ENCODE measurements at places on chromosomes 5 and 9.

DNA sequence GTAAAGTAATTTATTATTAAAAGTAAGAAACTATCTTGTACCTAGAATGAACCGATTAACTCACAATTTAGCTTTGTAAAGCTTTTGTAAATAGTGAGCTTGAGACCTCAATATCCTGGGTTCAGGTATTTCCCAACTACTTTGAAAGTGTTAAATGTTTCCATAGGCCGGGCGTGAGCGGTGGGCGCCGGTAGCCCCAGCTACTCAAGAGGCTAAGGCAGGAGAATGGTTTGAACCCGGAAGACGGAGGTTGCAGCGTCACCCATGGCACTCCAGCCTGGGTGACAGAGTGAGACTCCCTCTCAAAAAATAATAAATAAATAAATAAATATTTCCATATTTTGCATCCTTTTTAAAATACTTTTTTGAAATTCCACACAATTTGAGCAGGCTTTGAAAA, 1.5 kb upstream of the ANKH start:
- DNase-seq: no peak

- no peak for DNase-seq
Observed at GRCh38 chr9:79670269-79670961, 98.7 kb downstream of the TLE4 start.

- DNase-seq: no peak
Observed at GRCh38 chr9:134181648-134182034, 17.3 kb upstream of the RNU6ATAC start.

GRCh38 chr9:104494808-104495207, 9.3 kb upstream of the OR13F1 start:
- no peak for DNase-seq

DNA sequence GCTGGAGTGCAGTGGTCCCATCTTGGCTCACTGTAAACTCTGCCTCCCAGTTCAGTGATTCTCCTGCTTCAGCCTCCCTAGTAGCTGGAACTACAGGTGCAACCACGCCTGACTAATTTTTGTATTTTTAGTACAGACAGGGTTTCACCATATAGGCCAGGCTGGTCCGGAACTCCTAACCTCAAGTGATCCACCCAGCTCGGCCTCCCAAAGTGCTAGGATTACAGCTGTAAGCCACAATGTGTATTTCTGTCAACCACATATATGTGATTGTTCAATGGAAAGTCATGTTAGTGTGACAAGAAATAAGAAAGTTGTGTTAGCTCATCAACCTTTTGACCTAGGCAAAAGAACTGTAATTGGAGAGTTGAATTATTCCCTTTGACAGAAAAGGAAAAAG, 677.1 kb upstream of the CHD1 start:
- DNase-seq: no peak

- no peak for DNase-seq
Observed at GRCh38 chr9:36443581-36443980, 43.5 kb upstream of the RNF38 start.

DNA sequence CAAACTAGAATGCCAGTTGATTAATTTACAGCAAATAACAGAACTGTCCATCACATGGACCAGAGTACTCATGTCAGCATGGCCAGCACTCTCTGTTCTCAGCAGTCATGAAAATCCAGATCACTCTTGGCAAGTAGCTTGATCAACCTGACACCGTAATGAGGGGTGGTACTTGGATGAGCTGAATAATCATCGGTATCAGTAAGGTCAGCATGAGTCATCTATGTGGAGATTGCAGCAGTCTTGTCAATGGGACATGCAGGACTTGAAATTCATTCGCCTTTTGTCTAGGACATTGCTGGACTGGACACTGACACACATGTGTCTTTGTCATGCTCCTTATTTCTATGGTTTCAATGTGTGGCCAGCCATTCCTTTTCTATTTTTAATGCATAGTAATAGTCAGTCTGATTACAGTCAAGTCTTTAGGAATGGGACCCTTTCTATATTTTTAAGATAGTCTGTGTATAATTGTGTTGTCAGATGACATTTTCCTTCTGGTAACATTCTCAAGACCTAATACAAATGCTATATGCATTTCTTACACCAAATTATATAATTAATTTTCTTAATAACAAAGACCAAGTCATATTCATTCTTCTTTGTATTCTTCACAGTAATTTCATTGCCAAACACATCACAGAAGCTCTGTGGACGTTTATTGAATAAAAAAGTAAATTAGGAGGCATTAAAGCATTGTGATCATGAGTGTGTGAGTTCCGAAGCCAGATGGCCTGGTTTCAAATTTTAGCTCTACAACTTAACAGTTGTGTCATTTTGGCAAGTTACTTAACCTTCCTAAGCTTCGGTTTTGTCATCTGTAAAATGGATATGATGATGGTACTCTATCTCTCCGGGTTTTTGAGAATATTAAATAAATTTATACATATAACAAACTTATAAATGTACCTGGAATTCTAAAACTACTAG, 57.4 kb downstream of the ADAMTSL1 start:
- no peak for DNase-seq

- DNase-seq: no peak
Observed at GRCh38 chr5:34484216-34484920, 171.8 kb upstream of the RAI14 start.

GRCh38 chr9:127854960-127855359, 502 bp upstream of the ENG start:
- DNase-seq: no peak

- no peak for DNase-seq
Observed at GRCh38 chr5:173640156-173640804, 23.8 kb upstream of the BOD1 start.

DNA sequence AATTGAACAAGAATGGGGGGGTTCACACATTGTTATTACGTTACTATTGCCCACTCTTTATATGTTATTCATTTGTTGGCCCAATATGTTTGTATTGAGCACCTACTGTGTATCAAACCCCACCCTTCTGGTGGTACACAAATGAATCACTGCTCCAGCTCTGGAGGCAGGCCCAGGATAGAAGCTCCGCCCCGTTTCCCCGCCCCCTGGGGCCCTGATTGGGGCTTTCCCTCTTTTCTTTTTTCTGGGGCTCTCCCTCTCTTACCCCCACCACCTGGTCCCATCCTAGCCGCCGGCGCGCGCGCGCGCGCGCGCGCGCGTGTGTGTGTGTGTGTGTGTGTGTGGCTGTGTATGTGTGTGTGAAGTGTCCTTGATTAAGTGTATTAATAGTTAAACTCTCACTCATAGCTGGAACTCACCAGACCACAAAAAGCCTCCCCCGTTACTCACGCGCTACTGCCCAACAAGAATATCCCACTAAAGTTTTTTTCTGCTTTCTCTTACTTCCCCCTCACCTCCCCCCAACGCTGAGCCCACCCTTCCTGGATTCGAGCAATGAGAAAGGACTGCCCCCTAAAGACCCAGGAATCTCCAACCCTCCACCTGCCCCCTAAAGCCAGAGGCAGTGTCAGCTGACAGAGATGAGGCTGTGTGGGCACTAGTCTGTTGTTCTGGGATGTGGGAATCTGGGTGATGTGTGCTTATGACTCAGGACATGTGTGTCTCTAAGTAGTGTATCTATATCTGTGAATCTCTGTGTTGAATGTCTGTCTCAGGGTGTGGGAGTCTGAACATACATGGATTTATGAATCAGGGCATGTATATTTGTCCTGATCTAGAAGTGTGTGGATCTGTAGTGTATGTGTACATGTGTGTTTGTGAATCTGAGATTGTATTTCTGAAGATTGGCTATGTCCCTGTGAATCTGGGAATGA, 4.0 kb downstream of the CXXC5 start:
- peak; percentile 89 for DNase-seq

DNA sequence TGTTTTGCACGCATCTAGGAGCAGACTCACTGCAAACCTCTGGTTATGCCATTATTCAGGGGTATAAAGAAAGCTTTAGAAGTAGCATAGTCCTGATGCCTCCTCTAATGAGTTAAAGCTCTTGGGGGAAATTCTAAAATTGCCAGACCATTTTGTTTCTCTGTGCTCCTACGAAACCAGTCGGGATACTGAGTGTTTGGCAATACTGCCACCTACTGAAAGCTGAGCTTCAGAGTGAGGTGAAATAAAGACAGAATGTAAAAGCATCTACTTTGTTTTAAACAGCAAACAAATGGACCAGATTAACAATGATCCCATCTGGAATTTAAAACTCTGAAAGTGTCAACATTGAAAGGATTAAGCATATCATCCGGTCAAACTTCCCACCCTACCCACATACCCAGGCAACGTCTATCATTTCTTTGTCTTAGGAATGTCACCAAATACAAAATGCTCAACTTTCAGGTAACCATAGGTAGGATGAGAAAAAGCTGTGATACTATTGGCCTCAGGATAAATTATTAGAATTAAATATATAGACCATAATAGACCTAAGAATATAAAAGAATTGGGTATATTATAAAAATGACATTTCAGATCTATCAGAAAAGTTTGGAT, 77.8 kb upstream of the SHISAL2B start:
- DNase-seq: peak; percentile 4

- no peak for DNase-seq
Observed at GRCh38 chr9:95725045-95725444, 150.4 kb upstream of the ERCC6L2 start.

DNA sequence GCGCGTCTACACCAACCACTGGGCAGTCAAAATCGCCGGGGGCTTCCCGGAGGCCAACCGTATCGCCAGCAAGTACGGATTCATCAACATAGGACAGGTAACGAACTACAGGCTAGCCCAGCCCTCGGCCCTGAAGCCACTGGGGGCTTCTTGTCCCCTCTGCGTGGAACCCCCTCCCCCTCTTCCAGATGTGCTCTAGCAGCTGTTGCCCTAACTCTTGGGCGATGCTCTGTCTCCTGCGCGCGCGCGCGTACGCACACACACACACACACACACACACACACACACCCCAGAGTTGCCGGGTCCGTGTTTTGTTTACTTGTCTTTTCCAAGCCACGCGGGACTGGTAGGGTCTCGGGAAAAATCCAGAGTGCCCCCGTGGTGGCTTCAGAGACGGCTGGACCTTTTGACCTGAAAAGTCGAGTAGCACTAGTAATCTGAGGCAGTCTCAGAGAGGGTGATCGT, 836 bp downstream of the PCSK5 start:
- DNase-seq: no peak

GRCh38 chr5:159301466-159301865, 28.8 kb downstream of the IL12B start:
- peak; percentile 28 for DNase-seq

DNA sequence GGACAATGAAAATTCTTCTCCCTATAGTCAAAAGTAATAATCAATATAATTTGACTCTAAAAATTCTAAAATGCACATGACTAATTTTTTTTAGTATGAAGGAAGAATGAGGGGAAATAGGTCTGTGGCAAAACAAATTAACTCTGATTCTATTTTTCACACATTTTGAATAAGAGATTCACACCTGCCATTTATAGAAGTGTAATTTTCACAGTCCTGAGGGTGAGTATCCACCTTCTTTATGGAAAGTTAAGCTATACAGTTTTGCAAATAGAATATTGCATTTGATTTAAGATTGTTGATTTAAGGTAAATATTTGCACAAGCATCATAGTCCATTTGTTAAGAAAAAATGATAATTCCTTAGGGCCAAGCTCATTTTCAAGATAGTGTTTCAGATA, 417.7 kb downstream of the CHSY3 start:
- DNase-seq: no peak

- no peak for DNase-seq
Observed at GRCh38 chr5:149268928-149269557, 2.6 kb upstream of the AFAP1L1 start.

GRCh38 chr5:152066784-152067183, 142.1 kb upstream of the GLRA1 start:
- no peak for DNase-seq

DNA sequence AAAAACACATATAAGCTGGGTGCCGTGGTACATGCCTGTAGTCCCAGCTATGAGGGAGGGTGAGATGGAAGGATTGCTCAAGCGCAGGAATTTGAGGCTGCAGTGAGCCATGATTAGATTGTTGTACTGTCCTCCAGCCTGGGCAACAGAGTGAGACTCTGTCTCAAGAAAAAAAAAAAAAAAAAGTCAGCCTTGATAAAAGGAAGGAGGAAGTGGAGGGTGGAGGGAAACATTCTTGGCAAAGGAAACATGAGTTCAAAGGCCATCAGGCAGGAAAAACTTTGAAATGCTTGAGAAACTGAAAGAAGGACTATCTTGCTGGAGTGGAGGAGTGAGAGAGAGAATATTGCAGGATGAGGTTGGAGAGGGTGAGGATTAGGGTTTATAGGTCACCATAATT, 18.3 kb upstream of the ANKHD1 start:
- DNase-seq: no peak

- peak; percentile 57 for DNase-seq
Observed at GRCh38 chr9:92654481-92655301, 15.2 kb downstream of the IPPK start.

DNA sequence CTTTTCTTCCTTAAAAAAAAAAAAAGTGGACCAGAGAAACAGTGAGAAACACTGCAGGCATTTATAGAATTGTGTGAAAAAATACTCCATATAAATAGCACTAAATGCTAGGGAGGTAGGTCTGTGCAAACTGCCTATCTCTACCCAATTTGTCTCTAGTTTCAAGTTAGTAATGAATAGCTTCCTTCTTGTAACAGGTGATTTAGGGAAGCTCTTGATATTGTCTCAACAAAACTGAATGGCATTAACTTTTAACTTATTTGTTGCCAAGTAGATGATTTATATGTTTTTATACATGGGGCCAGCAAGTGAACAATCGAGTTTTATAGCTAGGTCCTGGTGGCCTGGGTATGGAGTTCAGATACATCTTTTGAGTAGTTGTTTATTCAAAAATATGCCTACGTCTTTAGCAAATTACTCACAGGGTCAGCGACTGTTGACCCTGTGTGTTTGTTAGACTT, 283.6 kb downstream of the NR3C1 start:
- DNase-seq: no peak

GRCh38 chr5:17177501-17178372, 39.7 kb upstream of the BASP1 start:
- DNase-seq: no peak

DNA sequence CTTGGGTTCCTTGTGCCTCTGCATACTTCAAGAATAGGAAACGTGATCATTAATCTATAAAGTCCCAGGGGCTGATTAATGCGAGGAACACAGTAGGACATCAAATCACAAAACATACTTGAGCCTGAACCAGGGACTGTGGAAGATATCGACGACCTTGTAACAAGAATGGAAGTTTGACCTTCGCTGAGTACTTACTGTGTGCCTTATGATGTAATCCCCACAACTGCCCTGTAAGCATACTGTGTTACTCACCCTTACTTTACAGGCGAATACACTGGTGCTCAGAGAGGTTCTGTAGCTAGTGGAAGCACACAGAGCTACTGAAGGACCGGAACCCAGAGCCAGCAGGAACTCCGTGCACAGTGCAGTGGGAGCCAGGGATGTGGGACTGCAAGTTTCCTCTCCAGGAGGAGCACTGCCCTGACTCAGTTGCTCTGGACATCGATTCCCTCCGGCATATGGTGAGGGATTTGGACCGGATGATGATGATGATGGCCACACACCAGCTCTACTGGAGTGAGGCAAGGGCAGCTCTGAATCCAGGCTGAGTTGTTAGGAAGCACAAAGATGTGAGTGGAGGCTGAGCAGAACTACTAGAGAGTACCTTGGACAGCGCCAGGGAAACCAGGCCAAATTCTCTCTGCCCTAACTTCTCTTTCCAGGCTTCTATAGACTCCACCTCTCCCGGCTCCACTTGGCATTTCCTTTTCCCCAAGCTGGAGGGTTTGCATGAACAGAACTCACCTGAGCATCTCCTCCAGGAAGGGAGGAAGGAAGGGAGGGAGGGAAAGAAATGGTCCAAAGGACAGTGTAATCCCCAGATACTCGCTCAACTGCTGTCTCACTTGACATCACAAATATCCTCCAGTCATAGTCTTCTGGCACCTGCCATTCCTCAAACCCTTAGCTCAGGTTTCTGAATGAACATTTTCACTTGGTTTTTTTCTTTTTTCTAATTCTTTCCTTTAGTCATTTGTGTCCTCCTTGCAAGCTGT, 1.5 kb upstream of the GABBR2 start:
- DNase-seq: peak; percentile 56

Data from MG63 (cell line).